AG09319 (cell line): ENCODE measurements at places on chromosomes 11 and 22.

DNA sequence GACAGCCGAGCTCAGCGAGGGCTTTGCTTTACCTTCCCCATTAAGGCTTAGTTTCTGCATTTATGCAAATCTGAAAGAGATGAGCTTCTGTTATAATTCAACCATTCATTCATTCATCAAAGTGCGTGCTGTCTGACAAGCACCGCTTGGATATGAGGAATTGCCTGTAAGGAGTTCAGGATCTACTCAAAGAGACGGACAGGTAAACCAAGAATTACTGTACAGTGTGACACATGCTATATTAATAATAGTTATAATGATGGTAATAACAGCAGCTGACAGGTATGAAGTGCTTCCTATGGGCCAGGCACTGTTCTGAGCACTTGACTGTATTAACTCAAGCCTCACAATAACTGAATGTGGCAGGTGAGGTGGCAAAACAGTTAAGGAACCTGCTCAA, 109.9 kb upstream of the TBCEL start:
- no peak for DNase-seq

DNA sequence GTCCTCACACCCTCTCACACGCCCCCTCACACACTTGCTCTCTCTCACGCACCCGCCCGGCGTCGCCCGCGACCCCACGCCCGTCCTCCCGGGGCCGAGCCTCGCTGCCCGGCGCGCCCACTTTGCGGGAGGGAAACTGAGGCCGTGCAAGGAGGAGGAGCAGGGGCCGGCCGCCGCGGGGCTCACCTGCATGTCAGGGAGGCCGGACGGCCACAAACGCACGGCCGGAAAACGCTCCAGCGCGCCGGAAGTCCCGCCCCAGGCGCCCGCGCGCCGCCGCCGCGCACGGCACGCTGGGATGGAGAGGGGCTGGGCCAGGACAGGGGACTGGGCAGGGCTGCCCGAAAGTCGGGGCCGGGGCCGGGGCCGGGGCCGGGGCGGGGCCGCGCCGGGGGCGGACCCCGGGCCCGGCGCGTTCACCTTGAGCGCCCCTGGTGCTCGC, at the start of gene CHID1:
Gene CHID1, minus strand, starts transcription at position 222 of the 442 bp plus-strand sequence. CDS start 5,994 bp downstream, outside the sequence.
- peak; percentile 42 for DNase-seq

GRCh38 chr22:44033694-44034093, 9.6 kb downstream of the PARVB start:
- DNase-seq: no peak

DNA sequence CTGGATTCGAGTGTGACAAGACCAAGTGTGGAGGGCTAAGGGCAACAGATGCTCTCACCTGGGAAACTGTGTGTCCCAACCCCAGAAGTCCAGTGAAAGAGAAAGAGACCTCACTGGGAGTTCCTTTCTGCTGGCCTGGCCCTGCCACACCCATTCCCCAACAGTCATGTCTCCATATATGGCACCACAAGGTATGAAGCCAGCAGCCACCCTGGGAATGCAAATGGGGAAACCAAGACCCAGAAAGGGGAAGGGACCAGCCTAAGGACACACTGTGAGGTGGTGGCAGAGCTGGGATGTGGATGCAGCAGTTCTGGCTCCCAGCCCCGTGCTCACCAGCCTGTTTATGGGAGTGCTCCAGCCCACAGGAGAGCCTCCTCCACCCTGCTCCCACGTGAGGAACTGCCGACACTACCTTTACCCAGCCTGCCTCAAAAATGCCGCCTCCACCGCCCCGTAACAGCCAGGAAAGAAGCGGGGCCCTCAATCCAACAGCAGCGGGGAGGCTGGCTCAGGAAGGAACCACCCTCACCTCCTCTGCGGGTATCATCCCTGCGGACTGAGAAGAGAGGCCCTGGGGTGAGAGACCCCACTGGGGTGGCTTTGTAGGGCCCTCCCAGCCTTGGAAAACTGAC, 12.6 kb downstream of the LMO1 start:
- no peak for DNase-seq

- DNase-seq: no peak
Measured at GRCh38 chr11:21622566-21622965, 570.3 kb upstream of the ANO5 start.

DNA sequence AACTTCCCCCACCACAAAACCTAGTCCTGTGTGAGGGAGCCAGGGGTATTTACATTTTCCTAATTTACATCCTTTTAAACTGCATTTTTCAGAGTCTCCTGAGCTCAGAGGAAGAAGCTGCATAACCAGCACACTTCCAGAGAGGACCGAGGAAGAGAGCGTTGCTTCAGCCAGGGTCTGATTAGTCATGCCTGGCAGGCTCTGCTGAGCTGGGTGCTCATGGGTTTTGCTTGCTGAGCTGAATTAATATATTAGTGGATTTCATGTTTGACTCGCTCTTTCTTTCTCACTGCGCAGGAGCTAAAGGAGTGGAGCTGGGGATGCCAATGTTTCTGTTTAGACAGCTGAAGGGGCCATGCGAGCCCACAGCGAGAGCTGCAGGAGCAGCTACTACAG, 539.3 kb upstream of the B3GAT1 start:
- no peak for DNase-seq

DNA sequence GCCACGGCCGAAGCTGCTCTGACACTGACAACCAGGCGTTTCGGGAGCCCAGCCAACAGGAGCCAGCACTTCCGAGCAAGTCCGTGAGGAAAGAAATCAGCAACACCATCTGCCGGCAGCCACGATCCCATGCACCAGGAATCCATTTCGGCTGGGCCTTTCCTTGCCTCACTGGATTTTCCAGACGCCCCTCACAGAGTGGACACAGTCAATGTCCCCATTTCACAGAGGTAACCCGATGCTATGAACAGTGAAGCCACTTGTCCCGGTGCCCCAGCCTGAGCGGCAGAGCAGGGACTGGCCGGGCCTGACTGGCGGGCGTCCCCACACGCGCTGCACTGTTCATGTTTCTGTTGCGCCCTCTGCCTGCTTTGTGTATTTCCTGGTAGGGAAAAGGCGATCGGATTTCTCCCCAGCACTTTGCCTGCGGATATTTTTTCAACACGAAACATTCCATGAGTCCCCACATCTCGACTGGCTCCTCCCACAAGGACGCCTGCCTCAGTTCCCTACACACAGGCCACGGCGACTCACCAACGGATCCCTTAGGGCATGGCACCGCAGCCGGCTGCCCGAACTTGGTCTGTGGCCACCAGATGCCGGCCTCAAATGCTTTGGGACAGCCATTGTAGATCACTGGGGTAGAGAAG, 55.3 kb downstream of the TRMU start:
- DNase-seq: peak; percentile 56

DNA sequence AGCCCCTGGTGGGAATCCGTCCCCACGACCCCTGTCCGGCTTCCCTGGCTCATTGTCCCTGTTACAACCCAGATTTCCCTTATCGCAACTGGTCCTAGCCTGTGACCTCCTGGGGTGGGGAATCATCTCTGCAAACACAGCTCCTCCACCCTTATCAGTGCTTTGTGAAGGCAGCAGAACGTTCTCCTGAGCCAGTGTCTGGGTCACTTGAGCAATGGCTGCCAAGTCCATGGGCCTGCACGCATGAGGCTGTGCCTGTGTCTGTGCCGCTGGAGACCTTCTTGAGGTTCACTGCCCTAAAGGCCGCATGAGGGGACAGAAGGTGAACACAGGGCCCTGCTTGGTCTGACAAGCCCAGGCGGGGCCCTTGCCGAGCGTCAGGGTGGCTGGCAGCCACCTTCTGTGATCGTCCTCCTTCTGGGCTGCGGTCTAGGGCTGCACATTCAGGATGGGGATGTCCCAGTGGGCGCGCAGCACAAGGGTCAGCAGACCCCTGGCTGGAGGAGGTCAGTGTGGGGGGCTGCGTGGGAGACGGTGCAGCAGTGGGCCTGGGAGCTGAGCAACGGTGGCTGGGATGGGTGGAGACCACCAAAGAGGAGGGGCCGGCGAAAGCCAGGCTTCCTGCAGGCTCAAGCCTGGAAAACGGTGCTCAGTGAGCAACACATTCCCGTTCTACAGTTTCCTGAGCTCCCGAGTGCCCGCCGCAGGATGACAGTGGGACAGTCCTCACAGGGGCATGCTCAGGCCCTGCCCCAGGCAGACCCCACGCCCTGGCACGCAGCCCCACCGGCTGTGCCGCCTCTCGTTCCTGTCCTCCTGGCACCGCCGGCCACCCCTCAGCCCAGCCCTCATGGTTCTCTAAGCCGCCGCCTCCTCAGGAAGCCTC, 74.1 kb downstream of the CDKN1C start:
- no peak for DNase-seq

DNA sequence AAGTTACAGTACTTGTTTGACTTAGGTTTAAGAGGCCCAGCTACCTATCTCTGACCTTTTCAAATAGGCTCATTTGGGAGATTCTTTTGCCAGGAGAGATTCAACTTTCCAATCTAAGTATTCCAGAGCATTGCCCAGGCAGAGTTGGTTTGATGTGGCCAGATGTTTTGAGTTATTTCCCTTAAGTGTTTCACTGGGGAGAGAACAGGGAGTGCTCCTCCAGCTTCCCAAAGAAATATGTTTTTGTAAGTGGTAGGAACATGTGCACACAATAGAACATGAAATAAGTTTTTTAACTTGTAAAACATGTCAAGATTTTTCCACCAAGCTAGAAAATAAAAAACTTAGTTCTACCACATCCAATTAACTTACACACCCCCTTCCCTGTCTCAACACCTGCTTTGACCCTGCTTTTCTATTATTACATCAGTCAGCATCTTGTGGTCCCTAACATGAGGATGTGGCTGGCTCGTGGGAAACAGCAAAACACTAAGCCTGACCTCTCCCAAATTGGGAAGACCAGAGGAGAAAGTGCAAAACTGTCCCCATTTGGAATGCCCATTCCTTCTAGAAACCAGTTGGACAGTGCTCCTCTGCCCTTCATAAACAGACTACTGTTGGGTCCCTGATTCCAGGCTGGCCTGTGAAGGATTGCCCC, 70.4 kb upstream of the RASSF10 start:
- DNase-seq: no peak
